ENCODE measurements at places on chromosomes 12 and 14.
A peak's percentile ranks its signal among the peaks of the same experiment; 100 is the strongest.

- DNase-seq: peak; percentile 30
These were observed at the start of gene SSTR1 for GRCh38 chr14:38207736-38208617. Gene SSTR1, plus strand, starts transcription at chr14:38207904. Its CDS starts 1,486 bp downstream, at chr14:38209390.

GRCh38 chr12:65938807-65939206 is 114.5 kb downstream of the HMGA2 start:
- DNase-seq: no peak

- DNase-seq: no peak
These were observed 14.4 kb downstream of the LRCOL1 start for GRCh38 chr12:132596016-132596415.

DNA sequence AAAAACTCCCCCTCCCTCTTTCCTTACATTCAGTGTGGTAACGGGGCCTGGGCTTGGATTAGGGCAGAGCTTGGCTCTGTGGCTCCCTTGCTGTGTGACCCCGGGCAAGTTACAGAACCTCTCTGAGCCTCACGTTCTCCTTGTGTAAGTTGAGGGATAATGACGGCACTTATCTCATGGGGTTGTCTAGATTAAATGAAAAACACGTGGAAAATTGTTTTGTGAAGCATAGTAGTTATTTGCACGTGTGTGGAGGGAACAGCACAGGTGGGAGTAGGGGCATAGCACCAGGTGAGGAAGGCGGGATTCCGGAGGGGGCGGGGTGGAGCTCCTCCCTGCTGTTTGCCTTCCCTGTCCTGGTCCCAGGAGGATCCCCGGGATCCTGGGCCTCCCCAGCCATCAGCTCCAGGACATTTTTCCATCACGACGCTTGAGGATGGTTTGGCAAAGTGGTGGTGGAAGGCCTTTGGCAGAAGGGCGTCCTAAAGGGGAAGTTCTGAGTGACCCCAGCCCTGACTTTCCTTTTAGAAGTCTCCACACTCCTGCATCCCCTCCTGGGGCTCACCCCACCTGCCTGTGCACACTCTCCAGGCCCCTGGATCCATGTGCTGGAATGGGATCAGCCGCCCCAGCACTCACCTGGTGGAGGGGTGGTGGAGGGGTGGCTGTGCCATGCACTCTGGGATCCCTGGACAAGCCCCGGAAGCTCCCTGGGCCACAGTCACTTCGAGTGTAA is 22.7 kb downstream of the LRTM2 start:
- no peak for DNase-seq

GRCh38 chr12:14059548-14059947 is 78.1 kb upstream of the GRIN2B start:
- DNase-seq: no peak

- no peak for DNase-seq
These were observed 995 bp downstream of the TNFRSF1A start for GRCh38 chr12:6340745-6341416.

GRCh38 chr14:75418850-75419768 is 8.7 kb upstream of the JDP2 start:
- peak; percentile 62 for DNase-seq

- no peak for DNase-seq
These were observed 307.3 kb downstream of the CEP128 start for GRCh38 chr14:80634106-80634758.

- no peak for DNase-seq
These were observed 208.0 kb upstream of the DIO2 start for GRCh38 chr14:80419345-80419744.

- DNase-seq: no peak
These were observed 244.9 kb upstream of the LRIG3 start for GRCh38 chr12:59164991-59165718.
